ENCODE measurements at places on chromosomes 4 and X.

DNA sequence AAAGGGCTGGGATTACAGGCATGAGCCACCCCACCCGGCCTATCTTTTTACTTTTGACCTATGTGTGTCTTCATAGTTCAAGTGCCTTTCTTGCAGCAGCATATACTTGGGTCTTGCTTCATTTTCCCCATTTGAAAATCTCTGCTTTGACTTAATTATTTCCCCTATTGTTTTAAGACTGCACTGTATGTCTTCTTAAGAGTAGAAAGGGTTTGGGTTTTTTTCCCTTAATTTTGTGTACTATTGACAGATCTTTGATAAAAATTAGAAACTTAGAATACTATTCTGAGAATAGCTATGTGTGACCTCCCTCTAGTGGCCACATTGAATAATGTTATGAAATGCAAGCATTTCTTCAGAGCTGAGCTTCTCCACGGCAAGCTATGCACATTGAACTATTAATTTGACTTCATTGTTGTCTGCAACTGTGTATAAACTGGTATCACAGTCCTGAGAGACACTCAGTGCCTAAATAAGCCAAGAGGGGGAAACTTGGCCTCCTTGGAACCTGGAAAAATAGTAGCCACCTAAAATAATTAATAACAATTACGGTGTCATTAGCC lies 8.7 kb upstream of the SLC25A4 start:
- no peak for DNase-seq

DNA sequence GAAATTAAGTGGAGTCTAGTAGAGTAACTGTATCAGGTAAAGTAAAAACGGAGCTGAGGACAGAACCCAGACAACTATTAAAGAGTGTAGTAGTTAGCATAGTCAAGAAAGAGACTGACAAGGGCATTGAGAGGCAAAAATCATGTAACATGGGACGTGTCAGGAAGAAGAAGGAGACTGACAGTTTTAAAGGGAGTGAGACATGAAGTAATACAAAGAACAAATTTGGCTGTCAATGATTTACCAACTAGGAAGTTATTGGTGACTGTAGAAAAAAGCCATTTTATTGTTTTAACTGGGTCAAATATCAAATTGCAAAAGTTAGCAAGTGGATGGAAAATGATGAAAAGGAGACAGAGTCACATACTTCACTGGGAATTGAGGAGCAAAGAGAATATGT lies 422.3 kb downstream of the MAPK10 start:
- no peak for DNase-seq

- no peak for DNase-seq
Measured at GRCh38 chrX:135931644-135932487, 38.4 kb downstream of the SAGE1 start.

DNA sequence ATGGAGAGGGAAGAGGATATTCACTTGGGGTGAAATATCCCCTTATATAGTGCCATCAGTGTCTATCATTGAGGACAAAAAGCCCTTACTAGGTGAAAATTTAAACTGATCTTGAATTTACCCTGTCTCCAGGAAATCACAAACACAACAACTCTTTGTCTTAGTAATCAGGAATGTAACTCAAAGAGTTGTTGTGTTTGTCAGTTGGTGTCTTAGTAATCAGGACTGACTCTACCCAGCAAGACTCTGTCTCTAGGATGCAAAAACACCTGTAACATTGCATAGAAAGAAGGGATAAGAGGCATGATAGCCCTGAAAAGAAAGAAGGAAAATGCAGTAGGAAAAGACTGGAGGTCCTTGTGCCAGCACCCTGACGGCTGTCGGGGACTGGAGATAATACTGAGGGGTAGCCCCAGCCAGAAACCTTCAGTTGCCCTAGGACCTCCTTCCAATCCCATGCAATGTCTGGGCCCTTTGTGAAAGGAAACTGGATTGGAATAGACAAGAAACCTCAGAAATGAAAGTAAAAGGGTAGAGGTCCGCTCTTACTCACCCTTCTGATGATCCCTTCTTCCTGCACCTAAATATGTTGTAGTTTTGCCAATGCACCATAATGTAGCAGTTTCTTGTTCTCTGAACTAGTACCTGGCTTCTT lies 45.3 kb downstream of the HMGB2 start:
- DNase-seq, result no peak

DNA sequence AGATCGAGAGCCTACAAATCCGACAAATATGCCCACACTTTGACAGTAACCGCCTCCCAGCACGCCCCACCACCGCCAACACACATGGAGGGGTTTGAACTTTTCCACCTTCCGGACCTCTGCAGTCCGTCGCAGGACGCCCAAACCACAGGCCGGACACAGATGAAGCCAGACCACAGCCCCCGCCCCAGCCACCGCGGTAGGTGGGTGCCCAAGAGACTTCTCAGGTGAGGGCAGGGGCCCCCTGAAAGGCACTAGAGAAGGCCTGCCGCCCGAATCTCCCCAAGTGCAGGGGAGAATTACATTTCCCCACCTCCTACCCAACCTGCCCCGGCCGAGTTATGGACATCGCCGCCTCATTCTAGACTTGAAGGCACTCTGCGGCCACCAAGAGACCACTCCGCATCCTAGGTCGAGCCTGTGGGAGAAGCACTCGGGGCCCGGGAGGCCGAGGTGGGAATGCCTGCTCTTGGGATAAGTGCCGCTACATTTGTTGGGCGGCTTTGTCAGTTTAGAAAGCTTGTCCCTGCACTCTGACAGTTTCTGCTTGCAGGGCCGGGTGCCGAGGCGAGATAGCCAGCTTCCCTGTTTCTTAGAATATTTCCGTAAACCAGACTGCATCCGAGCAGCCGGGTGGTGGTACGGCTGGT lies 21.5 kb downstream of the HAND2 start:
- no peak for DNase-seq

- DNase-seq, result peak; percentile 82
Measured at GRCh38 chr4:183422962-183423631, 21.3 kb upstream of the CDKN2AIP start.

DNA sequence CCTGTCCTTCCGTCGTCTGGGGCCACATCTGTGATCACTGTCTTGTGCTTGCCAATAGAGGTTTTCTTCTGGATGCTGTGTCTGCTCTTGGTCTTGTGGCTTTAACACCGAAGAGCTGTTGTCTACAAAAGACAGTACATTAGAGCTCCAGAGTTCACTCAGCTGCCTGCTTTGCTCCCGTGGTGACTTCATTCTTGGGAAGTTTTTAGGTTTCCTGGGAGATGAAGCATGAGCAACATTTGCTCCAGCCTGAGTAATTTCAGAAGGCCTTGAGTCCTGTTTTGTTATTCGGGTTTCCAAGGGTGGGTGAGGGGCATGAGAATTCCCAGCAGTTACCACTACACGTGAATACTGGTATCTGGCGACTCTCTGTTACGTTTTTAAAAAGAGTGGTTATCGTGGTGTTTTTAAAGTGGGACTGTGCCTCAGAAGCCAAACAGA lies 189.2 kb downstream of the SHROOM3 start:
- DNase-seq, result peak; percentile 96

GRCh38 chrX:120647127-120647526 lies 17.3 kb upstream of the C1GALT1C1 start:
- no peak for DNase-seq

GRCh38 chr4:25770847-25771246 lies 91.9 kb downstream of the SEL1L3 start:
- no peak for DNase-seq

- no peak for DNase-seq
Measured at GRCh38 chr4:41334182-41334581, 77.5 kb downstream of the UCHL1 start.

DNA sequence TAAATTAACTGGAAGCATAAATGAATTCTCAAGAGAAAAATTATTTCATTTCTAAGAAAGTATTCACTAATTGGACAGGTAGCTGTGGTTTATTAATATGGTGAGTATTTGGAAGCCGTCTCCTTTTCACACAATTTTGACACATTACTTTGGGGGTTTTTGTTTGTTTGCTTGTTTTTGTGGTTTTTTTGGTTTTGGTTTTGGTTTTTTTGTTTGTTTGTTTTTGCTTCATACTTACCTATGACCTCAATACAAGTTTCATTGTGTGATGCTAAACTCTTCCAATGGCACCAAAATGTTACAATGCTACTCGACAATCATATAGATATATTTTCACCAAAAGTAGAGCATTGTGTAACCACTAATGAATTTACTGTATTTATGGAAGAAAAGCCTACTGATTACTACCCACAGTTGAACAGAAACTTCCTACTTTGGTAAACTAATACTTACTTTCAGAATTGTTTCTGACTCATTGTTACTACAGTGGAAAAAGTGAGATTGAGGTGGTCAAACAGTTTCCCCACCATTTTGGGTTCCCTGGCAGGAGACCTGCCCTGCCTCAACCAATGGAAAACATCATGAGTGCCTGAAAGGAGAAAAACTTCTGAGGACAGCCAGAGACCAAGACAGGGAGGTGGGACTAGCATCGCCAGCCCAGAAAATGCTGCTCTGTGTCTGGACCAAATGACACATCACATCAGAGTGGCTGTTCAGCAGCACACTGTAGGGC lies 443.1 kb downstream of the HNRNPD start:
- no peak for DNase-seq
